ENCODE measurements at places on chromosomes 13 and 19.

DNA sequence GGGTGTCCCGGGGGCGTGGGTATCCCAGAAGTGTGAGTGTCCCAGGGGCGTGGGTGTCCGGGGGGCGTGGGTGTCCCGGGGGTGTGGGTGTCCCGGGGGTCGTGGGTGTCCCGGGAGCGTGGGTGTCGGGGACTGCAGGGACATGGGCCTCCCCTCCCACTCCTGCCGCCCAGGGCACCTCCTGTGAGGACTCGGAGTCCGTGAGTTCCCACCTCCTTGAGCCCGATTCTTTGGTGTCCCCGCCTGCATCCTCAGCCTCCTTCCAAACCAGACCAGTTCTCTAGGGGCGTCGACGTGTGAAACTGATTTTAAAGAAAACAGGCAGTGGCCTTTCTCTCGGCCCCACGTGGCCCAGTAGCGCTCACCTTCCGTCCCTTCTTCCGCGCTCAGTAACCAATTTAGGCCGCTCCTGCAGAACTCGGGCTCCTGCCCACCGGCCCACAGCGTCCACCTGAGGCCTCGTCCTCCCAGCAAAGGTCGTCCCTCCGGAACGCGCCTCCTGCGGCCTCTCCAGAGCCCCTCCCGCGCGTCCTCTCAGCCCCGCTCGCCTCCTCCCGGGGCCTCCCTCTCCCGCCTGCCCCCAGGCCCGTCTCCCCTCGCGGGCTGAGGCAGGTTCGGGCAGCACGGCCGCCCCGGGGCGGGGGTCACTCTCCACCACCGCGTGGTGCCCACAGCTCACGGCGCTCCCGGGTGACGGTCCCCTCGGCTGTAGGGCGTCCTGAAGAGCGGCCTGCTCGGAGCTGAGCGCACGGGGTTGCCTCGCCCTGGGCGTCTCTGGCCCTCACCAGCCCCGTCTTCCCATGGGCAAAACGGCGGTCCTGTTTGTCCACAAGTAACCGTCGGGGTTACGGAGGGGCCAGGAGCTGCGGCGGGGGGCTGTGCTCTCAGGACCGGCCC is 3.8 kb downstream of the F7 start:
- no peak for DNase-seq

GRCh38 chr13:66415444-66415843 is 814.7 kb downstream of the PCDH9 start:
- no peak for DNase-seq

DNA sequence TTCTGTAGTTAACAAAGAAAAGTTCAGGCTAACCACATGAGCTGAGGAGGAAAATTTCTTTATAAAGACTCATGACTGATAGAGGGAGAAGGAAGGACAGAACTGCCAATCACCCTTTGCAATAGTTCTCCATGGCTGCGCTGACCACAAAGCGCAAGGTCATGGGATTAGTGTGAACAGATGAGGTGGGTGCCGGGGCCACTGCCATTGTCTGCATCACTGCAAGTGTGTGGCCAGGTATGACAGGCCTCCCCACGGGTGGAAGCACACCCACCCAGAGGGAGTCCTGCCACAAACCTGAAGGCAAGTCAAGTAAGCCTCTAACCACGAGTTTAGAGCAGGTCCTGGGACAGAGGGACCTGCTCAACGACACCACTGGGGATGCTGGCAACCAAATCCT is 128.1 kb downstream of the TUBA3C start:
- DNase-seq = no peak

GRCh38 chr19:35346193-35347052 is 1.3 kb upstream of the FFAR1 start:
- DNase-seq = peak; percentile 16

GRCh38 chr19:39830406-39830805 is 3.6 kb downstream of the DYRK1B start:
- no peak for DNase-seq
